ENCODE measurements at places on chromosomes 16 and 17.

- DNase-seq, result no peak
Observed at GRCh38 chr17:77735566-77736198, 222.8 kb upstream of the TNRC6C start.

DNA sequence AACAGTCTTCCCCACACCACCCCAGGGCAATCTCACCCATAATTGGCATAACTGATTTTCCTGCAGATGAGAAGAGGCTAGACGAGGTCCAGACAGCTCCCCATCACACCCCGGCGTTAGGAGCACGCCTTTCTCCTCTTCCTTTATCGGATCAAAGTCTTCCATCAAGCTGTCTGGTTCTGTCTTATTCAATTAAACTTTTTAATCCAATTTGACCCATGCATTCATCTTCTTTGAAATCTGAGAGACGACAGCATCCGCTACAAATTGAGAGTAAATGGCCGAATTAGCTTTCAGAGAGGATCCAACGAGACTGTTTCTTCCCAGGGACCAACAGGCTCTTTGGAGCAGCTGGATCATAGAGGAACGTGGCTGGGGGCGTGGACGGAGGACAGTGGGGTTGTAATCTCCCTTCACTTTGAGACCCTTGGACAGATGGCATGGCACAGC, 44.4 kb upstream of the GPRC5B start:
- no peak for DNase-seq

GRCh38 chr16:64773638-64774037, 348.2 kb downstream of the CDH11 start:
- no peak for DNase-seq

GRCh38 chr16:25198021-25198420, 18.7 kb upstream of the AQP8 start:
- peak; percentile 22 for DNase-seq

GRCh38 chr17:82234211-82235055, 5.6 kb downstream of the SLC16A3 start:
- peak; percentile 85 for DNase-seq

DNA sequence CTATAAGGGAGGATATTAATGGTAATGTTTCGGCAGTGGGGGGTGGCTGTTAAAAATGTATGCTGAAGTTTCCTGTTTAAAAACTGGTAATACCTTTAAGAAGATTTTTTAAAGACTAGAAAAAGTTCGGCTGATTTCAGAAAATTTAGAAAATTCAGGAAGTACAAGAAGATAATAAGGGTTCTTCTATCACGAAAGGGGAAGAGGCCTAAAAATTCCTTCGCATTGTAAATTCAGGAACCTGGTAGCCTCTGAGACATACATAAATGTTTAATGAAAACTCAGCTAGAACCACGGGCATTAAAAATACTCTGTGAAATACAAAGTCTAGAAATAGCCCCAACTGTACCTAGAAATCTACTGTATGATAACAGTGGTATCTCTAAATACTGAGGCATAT, 181.2 kb downstream of the PARN start:
- DNase-seq, result no peak

DNA sequence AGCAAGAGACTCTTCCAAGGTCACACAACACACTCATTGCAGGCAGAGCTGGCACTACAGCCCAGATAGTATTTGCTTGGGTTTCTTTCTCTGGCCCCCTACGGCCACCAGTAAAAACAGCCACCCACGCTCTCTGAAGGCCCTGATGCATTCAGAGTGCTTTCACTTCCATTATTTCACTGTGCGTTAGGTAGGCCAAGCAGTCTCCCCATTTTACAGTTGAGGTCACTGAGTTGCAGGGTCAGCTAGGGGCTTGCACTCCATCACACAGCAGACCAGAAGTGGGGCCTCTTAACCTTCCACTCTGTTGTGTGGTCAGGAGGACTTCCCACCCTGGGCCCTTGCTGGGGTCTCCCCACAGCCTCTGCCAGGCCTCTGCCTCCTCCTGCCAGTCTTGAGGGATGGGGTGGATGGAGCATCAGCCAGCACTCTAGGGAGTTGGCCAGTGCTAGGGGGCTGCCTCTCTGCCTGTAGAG, 2.5 kb downstream of the TBX21 start:
- no peak for DNase-seq

DNA sequence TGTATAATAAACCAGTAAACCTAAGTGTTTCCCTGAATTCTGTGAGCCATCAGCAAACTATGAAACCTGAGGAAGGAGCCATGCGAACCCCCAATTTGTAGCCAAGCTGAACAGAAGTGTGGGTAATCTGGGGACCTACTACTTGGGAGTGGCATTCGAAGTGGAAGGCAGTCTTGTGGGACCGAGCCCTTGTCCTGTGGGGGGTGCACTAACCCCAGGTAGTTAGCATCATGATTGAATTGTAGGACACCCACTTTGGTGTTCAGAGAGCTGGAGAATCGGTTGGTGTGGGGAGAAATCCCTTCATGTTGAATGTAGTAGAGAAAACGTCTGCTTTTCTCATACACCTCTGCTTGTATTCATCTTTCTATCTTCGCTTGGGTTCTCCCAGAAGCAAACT, 79.7 kb upstream of the CPHXL start:
- DNase-seq, result no peak

- DNase-seq, result no peak
Observed at GRCh38 chr16:72999541-73000019, 48.3 kb downstream of the ZFHX3 start.

- DNase-seq, result peak; percentile 29
Observed at GRCh38 chr17:65181237-65182061, 44.3 kb downstream of the RGS9 start.

DNA sequence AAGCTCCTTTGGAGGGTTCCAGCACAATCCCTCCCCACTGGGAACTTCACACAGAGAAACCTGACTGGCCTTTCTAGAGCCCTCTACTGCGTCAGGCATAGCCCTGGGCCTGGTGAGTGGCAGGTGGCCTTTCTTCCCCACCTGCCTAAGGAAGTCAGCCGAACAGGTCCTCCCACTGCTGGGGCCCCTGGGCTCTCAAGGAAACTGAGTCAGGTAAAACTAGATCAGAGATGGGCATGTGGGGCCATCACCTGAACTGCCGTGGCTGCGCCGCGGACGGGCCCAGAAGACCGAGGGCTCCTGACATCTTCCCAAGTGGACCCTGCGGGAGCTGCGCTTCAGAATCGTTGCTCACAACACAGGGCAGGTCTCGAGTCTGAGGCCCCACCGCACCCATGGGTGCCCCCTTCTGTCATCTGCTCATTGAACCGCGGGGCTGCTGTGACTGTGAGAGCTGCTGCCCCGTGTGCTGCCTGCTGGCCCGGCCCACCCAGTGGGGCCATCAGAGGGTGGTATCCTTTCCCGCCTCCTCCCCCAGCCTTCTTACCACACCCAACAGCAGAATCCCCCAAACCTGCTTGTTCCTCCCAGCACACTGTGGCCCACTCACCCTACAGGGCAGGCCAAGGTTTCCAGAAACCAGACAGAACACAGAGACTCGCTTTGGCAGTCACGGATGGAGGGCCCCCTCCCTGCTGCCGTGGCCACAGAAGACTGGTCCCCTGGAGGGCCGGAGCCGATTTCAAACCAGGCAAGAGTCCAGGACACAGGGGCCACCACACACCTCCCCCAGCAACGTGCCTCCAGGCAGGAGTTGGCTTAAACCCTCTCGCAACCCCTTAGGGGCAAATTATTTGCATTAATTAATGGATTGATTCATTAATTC, 81.1 kb downstream of the TBC1D16 start:
- DNase-seq, result no peak

- DNase-seq, result peak; percentile 47
Observed at GRCh38 chr16:22670551-22671041, 143.4 kb upstream of the HS3ST2 start.

GRCh38 chr16:30060346-30060745, 5.2 kb upstream of the ALDOA start:
- DNase-seq, result no peak

GRCh38 chr16:89112377-89113151, 18.9 kb downstream of the ACSF3 start:
- no peak for DNase-seq

- no peak for DNase-seq
Observed at GRCh38 chr16:2749476-2749875, 3.0 kb upstream of the SRRM2 start.

DNA sequence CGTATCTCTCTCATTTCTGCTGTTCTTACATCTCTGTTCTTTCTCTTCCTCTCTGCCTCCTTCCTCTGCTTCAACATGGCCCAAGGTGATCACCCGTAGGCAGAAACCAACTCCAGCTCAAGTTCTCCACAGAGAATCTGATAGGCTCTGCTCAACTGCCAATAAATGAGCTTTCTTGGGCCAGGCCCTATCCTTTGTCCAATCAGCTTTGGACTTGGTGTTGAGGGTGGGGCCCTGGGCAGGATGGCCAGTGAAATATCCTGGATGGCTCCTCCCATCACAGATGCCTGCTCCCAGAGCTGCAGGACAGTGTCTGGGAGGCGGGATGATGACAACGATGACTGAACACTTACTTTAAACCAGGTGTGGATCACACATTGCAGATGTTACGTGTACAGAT, 17.4 kb upstream of the BRD7 start:
- peak; percentile 35 for DNase-seq

DNA sequence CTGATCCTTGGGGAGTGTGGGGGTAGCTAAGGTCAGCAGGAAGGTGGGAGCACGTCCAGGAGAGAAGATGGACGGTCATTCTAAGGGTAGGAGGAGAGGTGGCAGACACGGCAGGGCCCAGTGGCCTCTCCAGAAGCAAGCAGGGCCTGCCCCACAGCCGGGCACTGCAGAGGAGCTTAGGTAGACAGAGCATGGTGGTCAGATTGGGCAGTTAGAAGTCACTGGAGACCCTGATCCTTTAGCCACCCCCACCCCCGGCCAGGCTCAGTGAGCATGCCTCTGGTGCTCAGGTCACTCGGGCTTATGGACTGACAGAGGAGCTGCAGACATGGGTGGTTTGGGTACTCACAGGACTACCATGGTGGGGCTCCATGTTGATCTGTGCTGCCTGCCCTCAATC, 26.3 kb downstream of the NLRP1 start:
- no peak for DNase-seq

- DNase-seq, result no peak
Observed at GRCh38 chr17:47286198-47286914, 32.7 kb downstream of the ITGB3 start.

GRCh38 chr17:10105513-10106001, 92.8 kb downstream of the GAS7 start:
- DNase-seq, result no peak

DNA sequence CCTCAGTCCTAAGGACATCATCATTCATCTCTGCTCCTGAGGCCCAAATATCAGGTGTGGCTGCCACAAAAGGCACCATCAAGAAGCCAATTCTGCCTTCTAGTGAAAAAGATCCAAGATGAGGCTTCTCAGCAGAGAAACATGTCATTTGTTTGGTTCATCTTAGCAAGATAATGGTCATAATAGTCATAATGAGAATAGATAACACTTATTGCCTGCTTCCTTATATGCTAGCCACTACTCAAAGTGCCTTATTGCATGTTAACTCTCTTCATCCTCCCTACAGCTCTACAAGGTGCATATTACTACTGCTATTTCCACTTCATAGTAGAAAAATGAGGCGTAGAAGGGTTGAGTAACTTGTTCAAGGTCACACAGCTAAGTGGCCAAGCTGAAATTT, 45.0 kb upstream of the MRPS23 start:
- DNase-seq, result no peak

GRCh38 chr16:67086822-67087221, 22.9 kb upstream of the PHAF1 start:
- no peak for DNase-seq

GRCh38 chr16:81405702-81406113, 38.9 kb upstream of the CMIP start:
- DNase-seq, result peak; percentile 97

GRCh38 chr17:42720996-42721583, 23.8 kb downstream of the EZH1 start:
- DNase-seq, result peak; percentile 42

GRCh38 chr16:14232106-14232864, 161.2 kb downstream of the MRTFB start:
- DNase-seq, result no peak

- DNase-seq, result no peak
Observed at GRCh38 chr16:20291208-20292206, 35.8 kb downstream of the GP2 start.

GRCh38 chr16:6189216-6189615, 1091.6 kb upstream of the EEF2KMT start:
- no peak for DNase-seq

DNA sequence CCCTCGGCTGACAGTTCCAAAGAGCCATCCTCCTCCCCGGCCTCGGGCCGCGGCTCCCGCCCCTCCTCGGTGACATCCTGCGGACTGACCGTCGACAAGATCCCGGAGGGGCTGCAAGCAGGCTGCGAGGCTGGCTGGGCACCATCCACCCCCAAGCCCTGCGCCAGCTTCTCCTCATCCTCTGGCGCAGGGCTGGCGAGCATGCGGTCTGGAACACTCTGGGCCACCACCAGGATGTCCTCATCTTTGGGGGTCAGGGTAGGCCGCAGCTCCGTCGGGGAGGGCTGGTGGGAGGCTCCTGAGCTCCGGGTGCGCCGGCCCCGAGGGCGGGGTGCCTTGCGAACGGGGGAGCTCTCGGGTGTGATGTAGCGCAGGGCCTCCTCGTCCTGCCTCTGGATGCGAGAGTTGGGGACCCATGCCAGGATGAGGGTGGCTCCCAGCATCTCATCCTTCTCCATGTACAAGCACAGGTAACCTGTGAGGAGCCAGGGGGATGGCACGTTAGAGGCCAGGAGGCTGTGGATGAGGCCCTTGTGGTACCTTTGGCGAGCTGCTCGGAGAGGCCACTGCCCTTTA, 25.3 kb downstream of the TBC1D16 start:
- no peak for DNase-seq

GRCh38 chr17:28874750-28875149, 19.9 kb downstream of the ERAL1 start:
- DNase-seq, result no peak

GRCh38 chr16:3823427-3823826, 57.1 kb downstream of the CREBBP start:
- DNase-seq, result no peak

- DNase-seq, result no peak
Observed at GRCh38 chr16:8641671-8642070, 20.2 kb downstream of the METTL22 start.

DNA sequence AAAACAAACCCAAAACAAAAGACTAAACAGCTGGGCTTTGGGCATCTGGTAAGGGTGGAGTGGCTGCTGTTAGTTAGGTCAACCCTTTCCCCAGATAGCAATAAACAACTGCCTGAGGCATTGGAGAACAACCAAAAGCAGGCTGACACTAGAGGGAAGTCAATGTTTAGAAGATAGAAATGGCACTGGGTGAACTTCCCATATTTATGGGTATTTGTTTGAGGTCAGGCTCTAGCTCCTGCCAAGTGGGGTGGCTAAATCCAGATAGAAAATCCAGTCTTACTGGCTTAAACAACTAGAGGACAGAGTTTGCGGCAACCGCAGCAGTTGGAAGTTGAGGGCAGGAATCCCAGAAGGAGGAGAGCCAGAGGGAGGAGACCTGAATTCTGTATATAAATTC, 79.4 kb downstream of the SDK2 start:
- no peak for DNase-seq

DNA sequence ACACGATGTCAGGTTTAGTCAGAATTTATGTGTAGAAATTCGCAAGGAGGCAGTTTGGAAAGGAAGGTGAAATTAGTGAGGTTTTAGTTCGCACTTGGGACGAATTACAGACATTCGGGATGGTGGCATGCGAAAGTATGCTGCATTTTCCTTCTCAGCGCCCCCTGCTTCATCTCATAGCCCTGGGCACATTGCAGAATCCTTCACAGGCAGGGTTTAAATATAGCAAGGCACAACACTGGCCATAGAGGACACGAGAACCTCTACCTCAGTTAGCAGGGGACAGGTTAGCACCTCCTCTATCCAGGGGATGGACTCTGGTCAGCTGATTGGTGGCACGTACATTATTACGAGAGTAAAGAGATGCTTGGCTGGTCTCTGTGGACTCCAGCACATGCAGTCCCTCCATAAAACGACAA, 47.5 kb downstream of the MAP2K6 start:
- no peak for DNase-seq
